ENCODE measurements at places on chromosomes 7 and 10.

DNA sequence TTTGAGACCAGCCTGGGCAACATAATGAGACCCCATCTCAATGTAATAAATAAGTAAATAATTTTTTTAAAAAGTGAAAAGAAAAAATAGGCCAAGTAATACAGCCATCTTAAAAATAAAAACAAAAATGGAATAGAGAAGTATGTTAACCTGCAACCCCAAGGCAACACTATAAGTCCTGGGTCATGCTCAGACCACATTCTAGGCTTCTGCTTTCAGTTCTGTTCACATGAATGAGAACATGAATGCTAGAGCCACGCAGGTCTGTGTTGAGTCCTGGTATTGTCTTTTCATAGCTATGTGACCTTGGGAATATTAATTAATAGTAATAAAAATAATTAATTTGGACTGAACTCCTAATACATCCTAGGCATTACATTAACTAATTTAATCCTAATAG lies 284.0 kb downstream of the AUTS2 start:
- no peak for DNase-seq

- DNase-seq = no peak
Measured at GRCh38 chr10:46069771-46070463, 23.8 kb upstream of the MSMB start.

- no peak for DNase-seq
Measured at GRCh38 chr7:2336626-2337299, 17.9 kb upstream of the EIF3B start.

DNA sequence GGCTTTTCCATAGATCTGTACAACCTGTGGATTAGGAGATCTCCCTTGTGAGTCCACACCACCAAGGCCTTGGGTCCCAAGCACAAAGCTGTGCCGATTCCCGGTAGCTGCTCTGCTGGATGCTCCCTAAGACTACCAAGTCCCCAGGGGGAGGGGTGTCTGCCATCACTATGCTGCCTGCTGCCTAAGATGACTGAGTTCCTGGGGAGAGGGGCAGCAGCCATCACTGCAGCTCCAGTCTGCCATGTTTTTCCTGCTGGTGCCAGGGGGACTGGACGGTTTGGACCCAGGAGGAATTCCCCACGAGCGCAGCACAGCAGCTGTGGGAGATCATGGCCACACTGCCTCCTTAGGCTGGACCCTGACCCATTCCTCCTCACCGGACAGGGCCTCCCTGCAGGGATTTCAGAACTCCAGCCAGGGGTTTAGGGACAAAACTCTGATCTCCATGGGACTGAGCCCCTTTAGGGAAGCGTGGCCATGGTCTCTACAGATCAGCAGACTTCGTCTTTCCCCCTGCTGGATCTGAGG lies 1049.8 kb downstream of the SORCS1 start:
- no peak for DNase-seq

GRCh38 chr10:47113907-47114500 lies 186.0 kb upstream of the GDF10 start:
- DNase-seq = no peak

DNA sequence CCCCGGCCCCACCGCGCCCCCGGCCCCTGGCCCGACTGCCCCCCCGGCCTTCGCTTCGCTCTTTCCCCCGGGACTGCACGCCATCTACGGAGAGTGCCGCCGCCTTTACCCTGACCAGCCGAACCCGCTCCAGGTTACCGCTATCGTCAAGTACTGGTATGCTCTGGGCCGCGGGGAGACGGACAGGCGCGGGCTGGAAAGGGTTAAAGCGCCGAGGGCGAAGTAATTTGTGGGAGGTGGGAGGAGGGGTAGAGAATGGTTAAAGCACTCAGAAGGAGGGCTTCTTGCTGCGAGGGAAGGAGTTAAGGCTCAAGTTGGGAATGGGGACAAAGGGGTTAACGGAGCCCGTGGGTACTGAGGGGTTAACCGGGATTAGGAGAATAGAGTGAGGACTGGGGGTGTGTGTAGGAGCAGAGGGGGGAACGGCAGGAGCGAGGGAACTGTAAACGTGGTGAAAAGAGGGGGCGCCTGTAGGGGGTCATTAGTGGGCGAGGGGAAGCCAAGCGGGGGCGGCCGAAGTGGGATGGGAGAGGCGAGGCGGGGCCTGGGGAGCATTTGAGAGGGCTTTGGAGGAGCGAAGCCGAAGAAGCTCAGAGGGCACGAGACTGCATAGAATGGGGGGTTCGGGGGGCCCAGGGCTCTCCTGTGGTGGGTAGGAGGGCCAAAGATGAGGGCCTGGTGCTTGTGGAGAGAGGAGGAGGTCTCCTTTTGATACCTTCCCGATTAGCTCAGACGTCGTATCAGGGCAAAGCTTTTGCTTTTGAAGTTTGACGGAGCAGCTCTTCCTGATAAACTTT lies 605 bp downstream of the SUFU start:
- no peak for DNase-seq

- no peak for DNase-seq
Measured at GRCh38 chr7:47504551-47505311, 77.2 kb downstream of the TNS3 start.

DNA sequence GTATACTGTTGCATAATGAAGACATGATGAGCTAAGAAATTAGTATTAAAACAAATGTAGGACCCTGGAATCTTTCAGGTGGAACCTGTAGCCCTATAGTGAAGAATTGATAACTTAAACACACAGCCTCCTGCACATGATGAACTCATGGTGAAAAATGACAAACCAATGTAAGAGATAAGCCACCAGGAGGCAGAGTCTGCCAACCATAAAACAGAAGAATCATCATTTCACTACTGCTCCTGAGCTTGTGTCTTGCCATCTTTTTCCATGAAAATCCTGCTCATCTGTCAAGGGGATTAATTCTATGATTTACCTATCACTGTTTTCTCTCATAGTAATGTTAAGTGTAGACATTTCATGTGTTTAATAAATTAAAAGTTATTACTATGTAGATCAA lies 363.9 kb downstream of the MALRD1 start:
- DNase-seq = no peak

DNA sequence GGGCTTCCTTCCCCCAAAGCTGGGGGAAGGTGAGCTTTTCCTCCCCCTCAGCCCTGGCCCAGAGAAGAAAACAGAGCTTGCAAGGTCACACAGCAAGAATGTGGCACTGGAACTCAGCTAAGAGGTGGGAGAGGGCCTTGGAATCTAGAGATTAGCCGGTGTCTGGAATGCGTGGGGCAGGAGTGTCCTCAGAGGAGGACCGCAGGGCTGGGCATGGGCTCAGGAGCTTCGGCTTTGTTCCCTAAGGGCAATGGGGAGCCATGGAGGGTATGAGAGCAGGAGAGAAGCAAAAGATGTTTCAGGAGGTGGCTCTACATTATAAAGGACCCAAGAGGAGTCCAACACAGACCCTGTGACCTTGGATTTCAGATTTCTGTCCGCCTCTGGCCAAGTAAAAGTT lies 127.2 kb upstream of the TNRC18 start:
- no peak for DNase-seq

GRCh38 chr10:11325817-11326216 lies 285.6 kb downstream of the USP6NL start:
- no peak for DNase-seq

- no peak for DNase-seq
Measured at GRCh38 chr7:70353330-70353945, 755.2 kb downstream of the AUTS2 start.

DNA sequence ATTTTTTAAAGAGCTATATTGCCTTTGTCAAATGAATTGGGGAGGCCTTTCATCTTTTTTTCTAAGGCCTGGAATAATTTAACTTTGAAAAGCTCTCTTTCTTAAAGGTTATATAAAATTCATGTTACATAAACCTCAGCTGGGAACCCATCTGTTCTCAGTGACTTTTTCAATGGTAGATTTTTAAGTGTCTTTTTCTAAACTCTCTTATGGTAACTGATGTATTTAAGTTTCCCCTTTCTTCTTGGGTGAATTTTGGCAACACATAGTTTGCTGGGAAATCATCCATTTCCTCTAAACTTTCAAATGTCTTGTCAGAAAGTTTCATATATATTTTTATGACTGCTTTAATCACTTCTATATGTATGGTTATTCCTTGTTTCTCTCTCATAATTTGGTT lies 362.2 kb upstream of the KLF6 start:
- no peak for DNase-seq

DNA sequence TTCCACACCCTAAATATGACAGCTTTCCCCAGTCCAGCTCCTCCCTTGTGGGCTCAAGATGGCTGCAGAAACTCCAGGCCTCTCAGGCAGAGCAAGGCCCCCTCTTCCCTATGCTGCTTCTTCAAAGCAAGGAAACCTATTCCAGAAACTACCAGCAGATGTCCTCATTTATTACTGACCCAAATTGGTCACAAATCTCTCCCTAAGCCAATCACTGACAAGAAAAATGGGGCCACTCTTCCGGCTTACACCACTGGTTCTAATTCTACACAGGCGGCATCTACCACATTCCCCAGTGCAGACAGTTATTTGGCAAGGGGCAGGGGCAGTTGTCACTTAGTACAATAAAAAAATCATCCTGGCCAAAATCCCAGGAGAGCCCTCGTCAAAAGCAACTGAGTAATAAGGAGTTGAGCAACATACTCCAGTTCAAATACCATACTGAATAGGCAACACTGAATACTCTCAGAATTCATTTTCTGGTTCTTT lies 150.4 kb downstream of the SFMBT2 start:
- no peak for DNase-seq

- no peak for DNase-seq
Measured at GRCh38 chr7:3193379-3194120, 107.5 kb upstream of the SDK1 start.

Measured in stimulated activated CD8-positive, alpha-beta memory T cell treated with anti-CD3 and anti-CD28 coated beads, Interleukin-7, amount 100 ng/mL, for 1 hour (primary cell).